Naive thymus-derived CD8-positive, alpha-beta T cell (primary cell): ENCODE measurements at places on chromosomes 5 and 9.

DNA sequence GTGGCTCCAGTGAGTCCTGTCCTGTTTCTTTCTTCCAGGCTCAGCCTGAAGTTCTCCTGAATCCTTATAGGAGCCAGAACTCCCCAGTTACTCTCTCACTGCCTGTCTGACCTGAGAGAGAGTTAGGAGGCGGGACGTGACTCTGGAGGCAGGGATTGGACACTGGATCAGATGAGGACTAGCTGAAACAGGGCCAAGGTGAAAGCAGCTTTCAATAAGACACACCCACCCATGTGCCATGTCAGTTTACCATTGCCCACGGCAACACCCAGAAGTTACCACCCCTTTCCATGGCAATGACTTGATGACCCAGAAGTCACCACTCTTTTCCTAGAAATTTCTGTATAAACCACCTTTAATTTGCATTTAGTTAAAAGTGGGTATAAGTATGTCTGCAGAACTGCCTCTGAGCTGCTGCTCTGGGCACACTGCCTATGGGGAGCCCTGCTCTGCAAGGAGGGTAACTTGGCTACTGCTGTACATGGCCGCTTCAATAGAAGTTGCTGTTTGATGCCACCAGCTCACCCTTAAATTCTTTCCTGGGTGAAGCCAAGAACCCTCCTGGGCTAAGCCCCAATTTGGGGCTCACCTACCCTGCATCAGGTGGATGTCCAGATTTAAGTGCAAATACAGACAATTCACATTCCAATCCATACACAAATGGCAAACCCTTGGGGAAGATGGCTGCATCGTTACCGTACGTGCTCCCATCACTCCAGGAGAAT lies 13.7 kb downstream of the FCN2 start:
- peak; percentile 13 for DNase-seq

- DNase-seq: no peak
These were observed 2233.8 kb upstream of the C9orf72 start for GRCh38 chr9:29806937-29807618.

GRCh38 chr5:135386886-135387628 lies 12.0 kb downstream of the MACROH2A1 start:
- DNase-seq: no peak

- DNase-seq: no peak
These were observed 923 bp downstream of the C5orf34 start for GRCh38 chr5:43514025-43514424.

GRCh38 chr9:113446323-113446740 lies 17.2 kb upstream of the RGS3 start:
- DNase-seq: no peak

GRCh38 chr5:59746241-59746765 lies 147.2 kb downstream of the PDE4D start:
- no peak for DNase-seq

GRCh38 chr5:161085056-161085455 lies 233.0 kb upstream of the ATP10B start:
- no peak for DNase-seq

DNA sequence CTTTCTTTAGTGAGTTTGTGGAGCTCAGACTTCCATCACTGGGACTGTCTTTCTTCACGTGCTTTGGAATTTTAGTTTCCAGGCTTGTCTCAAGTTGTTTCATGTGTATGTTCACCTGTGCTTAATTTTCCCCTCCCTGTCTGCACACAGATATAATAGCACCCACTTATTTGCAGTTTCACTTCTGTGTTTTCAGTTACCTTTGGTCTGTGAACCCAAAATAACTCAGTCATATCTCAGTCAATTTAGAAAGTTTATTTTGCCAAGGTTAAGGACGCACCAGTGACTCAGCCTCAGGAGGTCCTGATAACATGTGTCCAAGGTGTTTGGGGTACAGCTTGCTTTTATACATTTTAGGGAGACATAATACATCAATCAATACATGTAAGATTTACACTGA lies 330.4 kb downstream of the ICE1 start:
- no peak for DNase-seq

GRCh38 chr5:93674866-93675459 lies 66.4 kb downstream of the POU5F2 start:
- DNase-seq: no peak

DNA sequence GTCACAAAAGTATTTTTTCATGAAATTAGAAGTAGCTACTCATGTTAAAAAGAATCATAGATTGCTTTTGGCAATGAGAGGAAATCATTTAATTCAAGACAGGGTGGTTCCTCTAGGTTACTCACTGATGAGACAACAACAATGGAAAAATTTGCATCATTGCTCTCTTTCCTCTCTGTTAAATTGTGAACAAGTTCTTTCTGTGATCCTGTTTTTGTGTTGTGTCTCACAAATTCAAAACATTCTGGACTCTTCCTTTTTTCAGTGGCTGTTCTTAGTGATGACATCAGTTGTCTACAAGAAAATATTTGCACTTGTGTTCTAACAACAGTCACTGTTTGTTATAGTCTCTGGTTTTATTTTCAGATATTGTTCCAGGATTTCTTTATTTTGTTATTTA lies 95.3 kb downstream of the XRCC4 start:
- DNase-seq: no peak

- DNase-seq: no peak
These were observed 161.7 kb upstream of the STK32A start for GRCh38 chr5:147073098-147073497.

GRCh38 chr9:101235105-101235866 lies 149.5 kb downstream of the BAAT start:
- no peak for DNase-seq

DNA sequence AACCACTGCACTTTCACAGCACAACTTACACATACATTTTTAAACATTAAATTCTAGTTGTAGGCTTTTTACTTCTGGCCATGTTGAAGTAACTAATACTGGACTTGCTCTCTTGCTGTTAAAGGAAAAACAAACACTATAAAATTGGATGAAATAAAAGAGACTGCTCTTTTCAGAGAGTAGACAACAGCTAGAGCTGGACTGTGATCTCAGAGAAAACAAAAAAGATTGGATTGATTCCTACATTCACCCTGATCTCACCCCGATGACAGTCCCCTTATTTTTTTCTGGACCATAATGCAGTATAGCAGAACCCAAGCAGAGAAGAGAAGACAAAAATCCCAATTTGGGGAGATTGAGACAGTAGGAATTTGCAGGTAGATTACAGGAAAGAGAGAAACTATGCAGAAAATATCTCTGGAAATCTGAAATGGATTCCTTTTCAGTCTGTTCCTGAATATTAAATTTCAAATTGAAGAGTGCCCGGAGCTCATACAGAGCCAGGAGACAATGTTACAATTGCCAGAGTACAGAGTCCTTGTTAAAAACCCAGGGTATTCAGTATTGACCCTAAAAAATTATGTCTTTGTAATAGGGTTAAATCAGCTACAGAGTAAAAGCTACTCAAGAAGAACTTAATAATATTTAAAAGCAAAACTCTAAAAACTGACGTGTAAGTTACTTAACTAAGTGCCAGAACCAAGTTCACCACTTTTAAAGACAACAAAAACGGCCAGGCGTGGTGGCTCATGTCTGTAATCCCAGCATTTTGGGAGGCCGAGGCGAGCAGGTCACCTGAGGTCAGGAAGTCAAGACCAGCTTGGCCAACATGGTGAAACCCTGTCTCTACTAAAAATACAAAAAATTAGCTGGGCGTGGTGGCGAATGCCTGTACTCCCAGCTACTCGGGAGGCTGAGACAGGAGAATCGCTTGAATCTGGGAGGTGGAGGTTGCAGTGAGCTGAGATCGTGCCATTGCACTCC lies 208.6 kb downstream of the MPDZ start:
- DNase-seq: no peak

DNA sequence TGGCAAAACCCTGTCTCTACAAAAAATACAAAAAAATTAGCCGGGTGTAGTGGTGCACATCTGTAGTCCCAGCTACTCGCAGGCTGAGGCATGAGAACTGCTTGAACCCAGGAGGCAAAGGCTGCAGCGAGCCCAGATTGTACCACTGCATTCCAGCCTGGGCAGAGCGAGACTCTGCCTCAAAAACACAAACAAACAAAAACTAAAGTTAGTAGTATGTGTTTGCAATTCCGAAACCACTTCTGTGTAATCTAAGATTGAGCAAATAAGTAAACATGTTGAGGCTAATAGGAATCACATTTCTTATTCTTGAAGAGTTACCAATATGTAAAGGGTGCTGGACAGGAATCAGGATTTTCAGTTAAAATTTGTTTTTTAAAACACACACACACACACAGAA lies 70.0 kb upstream of the SUSD1 start:
- DNase-seq: no peak

GRCh38 chr5:143334903-143335302 lies 68.6 kb downstream of the NR3C1 start:
- no peak for DNase-seq

- no peak for DNase-seq
These were observed 647.8 kb upstream of the ACO1 start for GRCh38 chr9:31736581-31737179.

- DNase-seq: no peak
These were observed 19.5 kb downstream of the ERAP1 start for GRCh38 chr5:96788112-96788749.

DNA sequence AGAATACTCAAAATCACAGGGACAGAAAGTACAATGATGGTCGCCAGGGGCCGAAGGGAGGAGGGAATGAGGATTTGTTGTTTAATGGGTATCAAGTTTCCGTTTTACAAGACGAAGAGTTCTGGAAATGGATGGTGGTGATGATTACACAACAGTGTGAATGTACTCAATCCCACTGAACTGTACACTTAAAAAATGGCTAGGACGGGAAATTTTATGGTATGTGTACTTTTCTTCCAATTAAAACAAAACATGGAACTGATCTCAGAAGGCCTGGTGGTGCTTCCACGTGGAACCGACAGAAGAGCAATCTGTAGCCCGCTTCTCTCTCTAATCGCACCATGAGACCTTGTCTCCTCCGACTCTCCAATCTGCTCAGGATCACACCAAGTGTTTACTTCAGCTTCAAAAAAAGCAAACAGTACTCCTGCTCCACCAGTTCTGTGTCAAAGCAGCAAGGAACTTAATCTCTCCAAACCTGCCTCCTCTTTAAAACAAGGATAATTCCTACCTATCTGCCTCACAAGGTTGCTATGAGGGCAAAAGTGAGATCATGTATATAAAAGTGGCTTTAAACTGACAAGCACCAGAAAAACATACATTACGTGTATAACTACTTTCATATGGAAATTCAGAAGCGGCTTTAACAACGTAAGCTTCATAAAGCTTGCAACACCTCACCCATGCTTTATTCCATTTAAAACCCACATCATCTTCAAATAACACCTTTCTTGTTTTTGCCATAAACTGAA lies 2.1 kb downstream of the ECPAS start:
- peak; percentile 4 for DNase-seq

GRCh38 chr5:116959843-116960242 lies 385.2 kb upstream of the SEMA6A start:
- DNase-seq: no peak

DNA sequence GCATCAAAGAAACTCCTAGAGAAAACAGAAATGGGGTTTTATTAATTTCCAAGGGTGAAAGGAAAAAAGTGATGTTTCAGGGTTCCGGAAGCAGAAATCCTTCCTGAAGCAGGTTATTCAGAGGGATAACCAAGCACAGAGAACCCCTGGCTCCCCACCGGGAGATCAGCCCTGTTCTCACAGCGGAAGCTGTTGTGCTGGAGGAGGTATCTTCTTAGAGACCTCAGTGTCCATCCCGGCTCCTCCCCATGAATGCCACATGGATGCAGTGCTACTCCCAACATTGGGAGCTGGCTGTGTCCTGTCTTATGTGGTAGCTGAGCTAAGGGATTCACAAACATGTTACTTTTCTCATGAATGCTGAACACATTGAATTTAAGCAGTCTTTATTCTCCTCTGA lies 80.9 kb upstream of the IRX2 start:
- DNase-seq: no peak

- DNase-seq: no peak
These were observed 14.7 kb upstream of the TMEM174 start for GRCh38 chr5:73158313-73158712.

GRCh38 chr9:109440797-109441287 lies 57.3 kb downstream of the PTPN3 start:
- DNase-seq: peak; percentile 12

GRCh38 chr9:104775574-104775936 lies 11.6 kb downstream of the NIPSNAP3B start:
- DNase-seq: no peak

GRCh38 chr9:38358390-38359296 lies 33.9 kb upstream of the ALDH1B1 start:
- no peak for DNase-seq

DNA sequence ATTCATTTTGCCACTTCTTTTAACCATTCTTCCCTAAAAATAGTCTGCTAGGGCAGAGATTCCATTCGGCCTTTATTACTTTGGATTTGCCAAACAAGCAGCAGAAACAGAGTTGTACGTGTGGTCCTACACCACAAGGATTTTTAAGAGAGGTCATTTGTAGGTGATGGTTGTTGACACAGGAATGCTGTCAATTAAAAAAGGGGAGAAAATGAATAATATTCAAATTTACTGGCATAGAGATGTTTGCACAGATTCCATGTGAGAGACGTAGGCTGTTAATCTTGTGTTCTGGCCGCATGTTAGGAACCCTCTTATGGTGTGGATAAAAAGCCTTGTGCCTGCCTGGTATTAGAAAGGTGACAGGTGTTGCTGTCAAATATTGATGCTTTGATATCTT lies 34.9 kb downstream of the TRIO start:
- no peak for DNase-seq

GRCh38 chr5:73497497-73498056 lies 665 bp upstream of the BTF3 start:
- no peak for DNase-seq

DNA sequence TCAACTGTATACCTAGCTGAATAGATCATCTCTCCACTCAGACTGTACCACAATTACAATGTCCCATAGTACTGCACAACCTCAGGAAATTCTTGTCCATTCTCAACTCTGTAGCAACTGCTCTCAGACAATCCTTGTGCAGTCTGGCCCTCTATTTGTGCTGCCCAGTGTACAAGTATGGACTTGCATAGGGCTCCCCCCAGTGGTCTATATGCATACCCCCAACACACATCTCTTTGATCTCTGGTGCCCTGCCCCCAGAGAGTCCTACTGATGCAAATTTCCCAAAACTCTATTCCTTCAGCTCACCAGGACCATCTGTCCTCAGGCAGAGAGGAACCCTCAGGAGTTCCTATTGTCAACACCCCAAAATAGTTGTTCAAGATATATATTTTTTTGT lies 205.3 kb downstream of the SLCO4C1 start:
- DNase-seq: no peak

GRCh38 chr5:179794575-179794974 lies 789 bp downstream of the LTC4S start:
- no peak for DNase-seq
